ENCODE measurements at places on chromosomes 7 and 10. TPM values are rescaled to one million over a fixed set of nuclear protein-coding genes. Genes with fewer than 3 reads are reported as not detected.

GRCh38 chr10:101778781-101779543 lies 3.0 kb upstream of the FGF8 start:
- peaks cover 20% of the 10 kb centered on the region for H3K36me3 ChIP-seq
- peaks cover 14% of the 10 kb centered on the region for H3K4me1 ChIP-seq
- no peak for DNase-seq
- H3K4me3 ChIP-seq = no peak overlapping the region
- H3K27ac ChIP-seq = no peak overlapping the region

DNA sequence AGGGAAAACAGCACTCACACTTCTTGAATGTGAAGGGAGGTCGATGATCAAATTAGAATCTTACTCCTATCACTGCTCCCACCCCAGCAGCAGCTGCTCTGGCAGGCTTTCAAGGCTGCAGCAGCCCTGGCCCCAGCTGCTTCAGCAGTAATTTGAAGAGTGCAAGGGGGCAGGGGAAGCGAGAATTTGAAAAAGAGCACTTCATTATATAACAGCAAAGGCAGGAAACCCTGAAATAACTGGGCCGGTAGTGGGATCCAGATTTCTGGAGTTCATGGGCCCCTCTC lies 44.9 kb downstream of the MYPN start:
- H3K4me1 ChIP-seq = peaks cover 41% of the 10 kb centered on the region
- H3K4me3 ChIP-seq = no peak overlapping the region
- DNase-seq = no peak
- peak overlapping the region; percentile 36 for H3K27ac ChIP-seq

DNA sequence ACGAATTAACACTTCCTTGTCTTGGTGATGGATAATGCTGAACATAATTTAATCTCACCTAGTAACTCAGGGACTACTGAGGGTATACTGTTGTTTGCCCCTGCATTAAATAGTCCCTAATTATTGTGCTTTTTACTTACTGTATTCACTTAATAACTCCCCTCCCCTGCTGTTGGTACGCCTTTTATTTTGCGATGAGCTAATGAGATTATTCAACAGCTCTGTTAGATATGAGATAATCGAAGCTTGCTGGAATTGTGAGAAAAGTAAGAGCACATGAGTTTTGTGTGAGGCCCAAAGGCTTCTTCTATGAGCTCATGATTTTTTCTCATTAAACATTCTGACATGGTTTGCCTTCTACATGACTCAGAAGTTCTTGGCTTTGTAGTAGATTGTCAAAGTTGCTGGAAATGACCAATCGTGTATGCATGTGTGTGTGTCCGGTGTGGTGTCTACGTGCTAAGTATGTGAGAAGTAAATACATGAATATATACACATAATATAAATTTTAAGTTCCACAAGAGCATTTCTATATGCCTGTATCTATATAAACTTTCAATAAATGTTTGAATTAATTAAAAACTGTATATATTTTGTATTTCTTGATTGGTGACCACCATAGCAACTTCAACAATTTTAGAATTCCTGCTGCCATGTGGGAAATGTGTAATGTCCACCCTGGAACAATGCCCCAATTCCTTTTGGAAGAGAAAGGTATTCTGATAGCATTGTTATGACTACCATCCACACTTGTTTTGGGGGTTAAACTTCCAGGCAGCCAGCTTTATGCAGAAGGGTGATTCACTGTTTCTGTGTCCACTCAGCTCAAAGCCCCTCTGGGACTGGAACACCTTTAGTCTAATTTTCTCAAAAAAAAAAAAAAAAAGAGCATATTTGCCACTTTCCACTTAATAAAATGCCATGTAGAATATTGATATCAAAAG lies 106.2 kb downstream of the SAMD9 start:
- peak; percentile 56 for DNase-seq
- no peak overlapping the region for H3K4me3 ChIP-seq
- peaks cover 56% of the 10 kb centered on the region for H3K4me1 ChIP-seq
- no peaks in the 10 kb centered on the region for H3K36me3 ChIP-seq
- peak overlapping the region; percentile 89 for H3K27ac ChIP-seq

- H3K27ac ChIP-seq = no peak overlapping the region
- no peaks in the 10 kb centered on the region for H3K4me1 ChIP-seq
- no peaks in the 10 kb centered on the region for H3K36me3 ChIP-seq
- no peak overlapping the region for H3K4me3 ChIP-seq
- H3K27me3 ChIP-seq = peaks cover 17% of the 10 kb centered on the region
Observed at GRCh38 chr10:118571123-118571522, 24.3 kb downstream of the PRLHR start.

DNA sequence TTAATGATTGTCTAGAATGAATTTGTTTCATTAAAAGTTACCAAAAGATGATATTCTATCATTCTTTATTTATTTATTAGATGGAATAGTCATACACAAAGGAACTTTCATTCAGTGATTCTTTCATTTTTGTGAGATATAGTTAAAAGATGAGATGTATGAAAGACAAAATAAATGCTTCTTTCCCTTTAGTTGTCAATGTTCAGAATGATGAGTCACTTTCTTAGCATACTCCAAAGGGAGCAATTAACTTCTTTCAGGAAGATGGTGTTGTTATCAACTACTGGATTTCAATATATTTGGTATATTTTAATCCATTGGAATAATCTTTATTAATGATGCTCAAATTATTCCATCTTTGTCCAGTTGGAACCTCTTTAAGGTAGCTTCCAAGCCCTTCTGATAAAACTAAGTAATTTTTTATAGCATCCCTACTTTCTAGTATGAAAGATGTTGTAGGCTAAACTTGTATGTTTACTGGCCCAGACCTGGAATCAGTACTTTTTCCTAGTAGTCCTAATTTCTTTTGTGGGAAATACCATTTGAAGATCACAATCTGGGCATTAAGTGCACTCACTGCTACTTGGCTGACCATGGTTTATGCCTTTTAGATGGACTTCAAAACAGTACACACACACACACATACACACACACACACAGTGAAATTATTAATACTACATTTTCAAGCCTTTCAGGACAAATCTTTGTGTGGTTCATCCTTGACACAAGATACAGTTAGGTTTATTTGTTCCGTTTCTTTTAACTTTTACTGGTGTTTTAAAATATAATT lies 2.5 kb downstream of the GIMAP7 start:
- no peak overlapping the region for H3K4me3 ChIP-seq
- H3K27me3 ChIP-seq = no peaks in the 10 kb centered on the region
- H3K27ac ChIP-seq = no peak overlapping the region

GRCh38 chr10:46992803-46993561 lies 81.8 kb downstream of the PTPN20 start:
- no peaks in the 10 kb centered on the region for H3K4me1 ChIP-seq
- no peaks in the 10 kb centered on the region for H3K36me3 ChIP-seq
- no peak overlapping the region for H3K27ac ChIP-seq
- H3K27me3 ChIP-seq = no peaks in the 10 kb centered on the region

GRCh38 chr10:60281792-60282353 lies 107.8 kb downstream of the ANK3 start:
- no peak overlapping the region for H3K4me3 ChIP-seq
- H3K4me1 ChIP-seq = peaks cover 13% of the 10 kb centered on the region
- H3K27me3 ChIP-seq = no peaks in the 10 kb centered on the region
- no peak for DNase-seq
- H3K36me3 ChIP-seq = no peaks in the 10 kb centered on the region
- H3K27ac ChIP-seq = no peak overlapping the region

- DNase-seq = no peak
- H3K27ac ChIP-seq = no peak overlapping the region
- no peaks in the 10 kb centered on the region for H3K4me1 ChIP-seq
- no peaks in the 10 kb centered on the region for H3K27me3 ChIP-seq
Observed at GRCh38 chr7:147465223-147465622, 1125.3 kb upstream of the C7orf33 start.

DNA sequence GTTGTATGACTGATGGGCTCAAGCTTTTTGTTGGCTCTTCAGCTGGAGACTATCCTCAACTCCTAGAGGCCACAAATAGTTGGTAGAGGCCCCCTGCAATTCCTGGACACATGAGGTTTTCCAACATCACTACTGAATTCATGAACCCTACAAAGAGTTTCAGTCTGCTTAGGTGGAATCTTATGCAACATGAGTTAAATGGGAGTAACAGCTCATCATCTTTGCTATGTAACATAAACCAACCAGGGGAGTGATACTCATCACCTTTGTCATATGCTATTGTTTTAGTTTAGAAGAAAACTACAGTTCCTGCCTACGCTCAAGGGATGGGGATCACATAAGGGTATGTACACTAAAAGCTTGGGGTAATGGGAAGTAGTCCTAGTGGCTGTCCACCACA lies 729.4 kb downstream of the SORCS1 start:
- H3K36me3 ChIP-seq = no peaks in the 10 kb centered on the region
- no peak for DNase-seq
- no peaks in the 10 kb centered on the region for H3K27me3 ChIP-seq

GRCh38 chr7:46940178-46940577 lies 641.7 kb downstream of the TNS3 start:
- no peak for DNase-seq
- H3K4me1 ChIP-seq = no peaks in the 10 kb centered on the region

DNA sequence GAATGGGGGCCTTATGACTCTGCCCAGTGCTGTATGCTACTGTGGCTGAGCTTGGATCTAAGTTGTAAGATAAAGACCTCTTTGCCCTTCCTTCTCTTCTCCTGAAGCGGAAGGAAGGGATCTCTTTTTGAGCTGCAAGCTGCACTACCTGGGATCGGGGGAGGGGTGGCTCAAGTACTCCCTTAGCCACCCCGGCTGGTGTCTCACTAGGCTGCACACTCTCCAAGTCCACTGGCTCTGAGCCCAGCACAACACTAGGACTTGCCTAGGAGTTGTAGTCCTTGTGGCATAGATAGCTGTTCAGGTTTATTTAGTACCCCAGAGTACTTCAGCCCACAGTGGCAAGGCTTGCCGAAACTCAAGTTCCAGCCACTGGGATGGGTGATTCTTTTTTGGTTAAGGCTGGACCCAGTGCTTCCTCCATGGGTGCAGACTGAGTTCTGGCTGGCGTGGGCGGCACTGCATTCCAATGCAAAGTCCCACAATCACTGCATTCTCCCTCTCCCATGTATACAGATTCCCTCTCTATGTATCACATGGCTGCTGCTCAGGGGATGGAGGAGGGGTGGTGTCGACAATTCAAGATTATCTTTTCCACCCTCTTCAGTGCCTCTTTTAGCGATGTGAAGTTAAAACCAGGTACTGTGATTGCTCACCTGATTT lies 76.2 kb upstream of the SLC25A13 start:
- DNase-seq = no peak
- no peak overlapping the region for H3K27ac ChIP-seq
- no peak overlapping the region for H3K4me3 ChIP-seq
- H3K27me3 ChIP-seq = no peaks in the 10 kb centered on the region
- H3K36me3 ChIP-seq = no peaks in the 10 kb centered on the region

DNA sequence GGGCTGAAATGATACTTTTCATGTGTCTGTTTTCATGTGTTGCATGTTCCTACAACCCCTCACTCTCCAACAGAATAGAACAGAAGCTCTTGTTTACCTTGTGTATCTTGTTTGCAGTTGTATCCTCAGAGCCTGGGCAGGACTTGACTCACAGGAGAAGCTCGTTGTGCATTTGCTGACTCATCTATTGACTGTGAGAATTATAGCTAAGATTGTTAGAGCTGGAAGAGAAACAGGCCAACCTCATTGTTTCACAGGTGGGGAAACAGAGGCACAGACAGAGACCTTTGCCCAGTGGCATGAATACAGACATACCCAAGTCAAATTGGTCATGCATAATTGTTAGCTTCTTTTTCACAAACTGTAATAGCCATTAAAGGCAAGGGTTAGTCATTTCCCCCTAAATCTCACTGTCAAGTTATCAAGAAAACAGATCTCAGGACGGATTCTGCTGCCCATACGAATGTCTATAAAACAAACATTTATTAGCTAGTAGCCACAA lies 4.6 kb upstream of the TSPAN15 start:
- peak; percentile 80 for DNase-seq
- peaks cover 56% of the 10 kb centered on the region for H3K4me1 ChIP-seq
- no peaks in the 10 kb centered on the region for H3K27me3 ChIP-seq
- H3K27ac ChIP-seq = peak overlapping the region; percentile 73
- H3K36me3 ChIP-seq = no peaks in the 10 kb centered on the region

- H3K36me3 ChIP-seq = no peaks in the 10 kb centered on the region
- no peak overlapping the region for H3K27ac ChIP-seq
- no peak overlapping the region for H3K4me3 ChIP-seq
Observed at GRCh38 chr10:133169173-133169947, 9.3 kb downstream of the KNDC1 start.

DNA sequence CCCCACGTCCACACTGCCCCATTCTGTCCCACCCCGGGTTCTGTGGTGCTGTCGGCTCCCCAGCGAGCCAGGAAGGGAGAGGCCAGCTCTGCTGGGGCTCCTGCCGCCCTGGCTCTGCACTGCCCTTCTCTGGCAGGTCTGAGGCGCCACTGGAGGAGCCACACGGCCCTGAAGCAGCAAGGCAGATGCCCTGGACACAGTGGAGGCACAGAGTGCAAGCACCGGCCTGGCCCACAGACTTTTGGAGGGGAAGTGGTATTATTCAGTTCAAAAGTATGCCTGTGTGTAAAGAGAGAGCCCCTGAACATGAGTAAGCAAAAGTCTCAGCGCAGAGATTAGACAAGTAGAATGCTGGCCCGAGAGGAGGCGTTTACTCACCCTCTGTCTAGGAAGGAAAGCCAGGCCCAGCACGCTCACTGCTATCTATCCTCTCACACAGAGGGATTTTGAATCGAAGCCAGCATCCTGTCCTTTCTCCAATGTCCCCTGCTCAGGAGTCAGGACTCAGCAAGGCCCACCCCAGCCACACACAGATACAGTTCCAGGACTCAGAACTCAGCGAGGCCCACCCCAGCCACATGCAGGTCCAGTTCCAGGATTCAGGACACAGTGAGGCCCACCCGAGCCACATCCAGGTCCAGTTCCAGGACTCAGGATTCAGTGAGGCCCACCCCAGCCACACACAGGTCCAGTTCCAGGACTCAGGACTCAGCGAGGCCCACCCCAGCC lies 115.0 kb downstream of the EGFR start:
- H3K27ac ChIP-seq = peak overlapping the region; percentile 95
- DNase-seq = peak; percentile 96
- H3K4me3 ChIP-seq = peak overlapping the region; percentile 5
- H3K4me1 ChIP-seq = peaks cover 65% of the 10 kb centered on the region

- DNase-seq = no peak
- no peaks in the 10 kb centered on the region for H3K27me3 ChIP-seq
- no peak overlapping the region for H3K4me3 ChIP-seq
- peak overlapping the region; percentile 91 for H3K27ac ChIP-seq
- H3K36me3 ChIP-seq = no peaks in the 10 kb centered on the region
- peaks cover 69% of the 10 kb centered on the region for H3K4me1 ChIP-seq
Observed at GRCh38 chr7:140623980-140624379, 16.6 kb downstream of the DENND2A start.

DNA sequence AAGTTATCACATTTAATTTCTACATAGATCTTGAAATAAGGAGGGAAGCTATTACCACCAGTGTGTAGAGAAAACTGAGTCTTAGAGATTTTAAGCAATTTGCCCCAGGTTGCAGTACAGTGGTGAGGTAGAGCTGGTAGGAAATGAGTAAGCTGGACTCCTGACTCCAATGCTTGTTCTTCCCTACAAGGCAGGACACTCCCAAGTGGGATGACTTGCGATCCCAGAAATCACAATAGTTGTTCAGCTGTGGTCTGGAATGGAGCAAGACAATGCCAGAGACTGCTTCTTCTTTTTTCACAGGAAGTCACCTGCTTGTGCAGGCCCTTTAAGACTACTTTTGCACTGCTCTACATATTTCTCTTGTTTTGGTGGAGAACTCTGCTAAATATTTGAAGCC lies 327.2 kb upstream of the BMPER start:
- no peak overlapping the region for H3K4me3 ChIP-seq
- H3K36me3 ChIP-seq = no peaks in the 10 kb centered on the region
- no peaks in the 10 kb centered on the region for H3K4me1 ChIP-seq
- H3K27ac ChIP-seq = no peak overlapping the region

STEAP1 gene
- total RNA-seq = 8.3 TPM

TRIM73 gene
- 0.39 TPM for total RNA-seq

SPOCK2 gene
- not detected for total RNA-seq

GRK5 gene
- total RNA-seq = 19.4 TPM

OR13A1 gene
- total RNA-seq = not detected

GJD4 gene
- not detected for total RNA-seq

EVX1 gene
- total RNA-seq = not detected

Measured in SJSA1 (cell line).